ENCODE measurements at places on chromosomes 5 and 9. TPM values are rescaled to one million over a fixed set of nuclear protein-coding genes. Genes with fewer than 3 reads are reported as not detected.

DNA sequence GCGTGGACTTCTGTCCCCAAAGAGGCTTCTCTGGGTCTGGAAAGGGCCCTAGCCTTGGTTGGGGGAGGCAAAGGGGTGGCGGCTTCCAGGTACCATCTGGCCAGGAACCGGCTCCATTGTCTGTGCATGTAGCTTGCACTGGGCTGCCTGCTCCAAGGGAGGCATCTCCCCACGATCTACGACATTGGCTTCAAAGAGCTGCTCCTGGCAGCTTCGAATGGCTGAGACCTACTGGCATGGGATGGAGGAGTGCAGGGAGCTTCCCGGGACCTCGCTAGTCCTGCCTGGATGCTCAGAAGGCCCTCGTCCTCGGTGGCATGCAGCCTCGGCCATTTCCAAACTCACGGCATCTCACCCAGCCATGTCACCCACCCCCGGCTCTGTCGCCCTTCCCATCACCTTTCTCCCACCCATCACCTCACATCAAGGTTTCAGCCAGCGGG lies 137.8 kb downstream of the KCNIP1 start:
- DNase-seq: no peak

GRCh38 chr5:111320953-111321352 lies 96.8 kb downstream of the CAMK4 start:
- DNase-seq: no peak

DNA sequence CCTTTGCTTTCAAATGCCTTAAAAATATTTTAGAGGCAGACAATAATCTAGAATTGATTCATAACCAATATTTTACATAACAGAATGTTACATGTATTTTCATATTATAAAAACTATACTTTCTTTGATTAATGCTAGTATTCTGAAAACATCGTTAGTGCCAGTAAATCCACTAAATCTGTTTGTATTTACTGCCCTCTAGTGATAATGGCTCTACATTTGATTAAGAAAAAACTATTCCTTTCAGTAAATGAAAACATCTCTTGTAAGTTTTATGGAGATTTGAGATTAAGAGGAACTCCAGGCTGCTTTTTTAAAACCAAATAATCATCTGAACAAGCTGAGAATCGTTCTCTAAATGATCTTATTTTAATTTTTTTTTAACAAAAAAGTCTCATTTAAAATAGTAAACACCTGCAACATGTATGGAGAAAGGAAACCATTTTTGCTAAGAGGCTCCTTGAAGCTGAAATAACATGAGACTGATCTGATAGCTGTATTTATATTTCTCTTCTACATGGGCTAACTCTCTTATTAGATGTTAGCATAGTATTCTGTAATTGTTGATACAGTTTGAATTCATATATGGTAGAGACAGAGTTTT lies 424.7 kb downstream of the RAB3C start:
- no peak for DNase-seq

DNA sequence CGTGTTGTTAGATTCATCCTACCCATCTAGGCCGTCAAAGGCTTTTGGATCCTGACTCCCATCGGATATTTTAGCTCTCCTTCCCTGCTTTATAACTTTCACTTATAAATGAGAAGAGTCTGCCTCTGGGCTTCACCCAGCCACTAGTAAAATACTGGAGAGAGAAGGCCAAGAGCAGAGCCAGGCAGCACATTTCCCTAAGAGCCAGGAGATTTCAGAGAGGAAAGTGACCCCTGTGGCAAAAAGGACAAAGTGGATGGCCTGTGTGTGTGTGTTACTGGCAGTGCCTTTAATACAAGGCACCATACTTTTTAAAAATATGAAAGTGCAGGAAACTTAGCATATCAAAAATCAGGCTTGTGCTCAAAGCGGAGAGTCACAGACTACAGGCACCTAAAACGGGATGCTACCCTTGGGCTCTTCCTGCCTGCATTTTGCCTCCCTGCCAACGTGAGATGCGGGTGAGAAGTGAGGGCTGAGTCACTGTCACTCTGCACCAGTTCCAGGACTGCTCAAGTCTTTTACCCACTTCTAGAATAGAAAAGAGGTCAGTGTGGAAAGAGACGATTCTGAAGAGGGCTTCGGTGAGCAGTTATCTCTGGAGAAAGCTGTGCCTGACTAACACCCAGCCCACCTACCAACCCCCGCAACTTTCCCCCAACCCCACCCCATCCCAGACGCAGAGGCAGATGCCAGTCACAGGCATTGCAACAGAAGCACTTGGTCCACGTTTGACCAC lies 15.9 kb downstream of the NFIL3 start:
- DNase-seq: no peak

GRCh38 chr5:134146651-134147518 lies 29.9 kb downstream of the SKP1 start:
- peak; percentile 12 for DNase-seq

GRCh38 chr9:19799784-19800183 lies 10.9 kb upstream of the SLC24A2 start:
- DNase-seq: no peak

The SPINK6 gene
- not detected for total RNA-seq

The TMC1 gene
- total RNA-seq: 2.0 TPM

DNA sequence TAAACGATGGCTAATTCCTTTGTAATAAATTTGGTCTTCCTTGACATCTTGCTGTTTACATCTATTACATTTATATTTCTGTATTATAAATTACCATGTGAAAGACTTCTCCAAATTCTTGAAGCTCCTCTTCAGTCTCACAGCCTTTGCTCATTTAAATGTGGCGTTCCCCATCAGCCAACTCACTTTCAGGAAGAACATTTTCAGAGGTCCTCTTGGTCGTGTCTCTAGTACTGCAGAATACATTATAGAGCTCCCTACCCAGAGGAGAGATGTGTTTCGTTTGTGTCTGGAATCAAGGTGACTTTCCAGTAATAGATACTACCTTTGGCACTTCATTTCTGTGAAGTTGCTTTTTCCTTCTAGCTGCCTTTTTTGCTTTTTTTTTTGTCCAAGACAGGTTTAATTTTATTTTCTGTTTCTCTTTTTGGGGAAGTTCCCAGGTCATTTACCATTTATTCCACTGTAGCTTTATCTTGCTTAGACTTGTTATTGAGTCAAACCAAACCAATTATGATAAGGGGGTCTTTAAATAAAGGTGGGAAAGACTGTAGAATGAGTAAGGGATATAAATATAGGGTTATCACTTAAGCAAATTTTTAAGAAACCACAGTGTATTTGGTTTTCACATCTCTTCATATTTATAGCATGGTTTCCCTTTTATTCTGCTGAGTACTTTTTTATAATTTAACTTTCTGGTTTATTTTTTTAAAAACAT lies 12.8 kb downstream of the UBE2B start:
- no peak for DNase-seq

- no peak for DNase-seq
Observed at GRCh38 chr9:105093685-105094084, 150.8 kb upstream of the SLC44A1 start.

DNA sequence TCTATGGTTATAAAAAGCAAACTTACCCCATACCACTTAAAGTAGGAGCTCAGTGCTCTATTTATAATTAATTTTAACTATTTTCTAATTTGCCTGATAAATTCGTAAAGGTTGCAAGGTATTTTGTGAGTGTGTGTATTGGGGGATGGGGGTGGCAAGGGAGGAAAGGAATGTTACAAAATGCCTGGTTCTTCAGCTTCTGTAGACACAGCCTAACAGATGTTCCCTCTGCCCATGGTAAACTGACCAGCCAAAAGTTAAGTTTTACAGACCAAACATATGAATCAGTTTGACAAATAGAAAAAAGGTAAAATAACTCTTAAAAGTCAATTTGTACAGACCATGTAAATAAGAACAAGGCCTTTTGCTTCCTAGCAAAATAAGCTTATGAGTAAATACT lies 232.6 kb downstream of the KIAA0825 start:
- DNase-seq: no peak

- DNase-seq: no peak
Observed at GRCh38 chr5:168790671-168791250, 211.6 kb upstream of the PANK3 start.

- DNase-seq: peak; percentile 88
Observed at GRCh38 chr9:131762356-131762932, 22.6 kb upstream of the RAPGEF1 start.

GRCh38 chr9:86368871-86369521 lies 14.8 kb upstream of the TUT7 start:
- no peak for DNase-seq

The DRD1 gene
- 0.06 TPM for total RNA-seq

DNA sequence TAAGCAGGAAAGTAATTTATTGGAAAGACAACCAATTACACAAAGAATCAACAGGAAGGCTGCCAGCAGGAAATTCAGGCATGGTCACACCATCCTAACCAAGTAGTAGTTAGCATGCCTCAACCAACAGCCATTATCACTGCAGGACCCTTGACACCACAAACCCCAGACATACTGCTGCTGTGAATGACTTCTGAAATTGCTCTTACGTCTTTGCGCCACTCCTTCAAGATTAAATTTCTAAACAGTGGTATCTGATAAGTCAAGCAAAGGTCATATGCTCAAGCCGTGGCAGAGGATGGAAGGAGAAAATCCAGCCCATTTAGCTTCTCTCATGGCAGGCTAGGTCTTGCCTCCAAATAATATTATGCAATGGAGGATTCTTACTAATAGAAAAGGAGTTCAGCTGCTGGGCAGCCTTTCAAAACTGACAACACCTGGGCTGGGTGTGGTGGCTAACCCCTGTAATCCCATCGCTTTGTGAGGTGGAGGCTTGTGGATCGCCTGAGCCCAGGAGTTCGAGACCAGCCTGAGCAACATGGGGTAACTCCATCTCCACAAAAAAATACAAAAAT lies 5.0 kb upstream of the PTGER4 start:
- no peak for DNase-seq

GRCh38 chr5:151742870-151743294 lies 15.5 kb downstream of the ATOX1 start:
- peak; percentile 72 for DNase-seq

DNA sequence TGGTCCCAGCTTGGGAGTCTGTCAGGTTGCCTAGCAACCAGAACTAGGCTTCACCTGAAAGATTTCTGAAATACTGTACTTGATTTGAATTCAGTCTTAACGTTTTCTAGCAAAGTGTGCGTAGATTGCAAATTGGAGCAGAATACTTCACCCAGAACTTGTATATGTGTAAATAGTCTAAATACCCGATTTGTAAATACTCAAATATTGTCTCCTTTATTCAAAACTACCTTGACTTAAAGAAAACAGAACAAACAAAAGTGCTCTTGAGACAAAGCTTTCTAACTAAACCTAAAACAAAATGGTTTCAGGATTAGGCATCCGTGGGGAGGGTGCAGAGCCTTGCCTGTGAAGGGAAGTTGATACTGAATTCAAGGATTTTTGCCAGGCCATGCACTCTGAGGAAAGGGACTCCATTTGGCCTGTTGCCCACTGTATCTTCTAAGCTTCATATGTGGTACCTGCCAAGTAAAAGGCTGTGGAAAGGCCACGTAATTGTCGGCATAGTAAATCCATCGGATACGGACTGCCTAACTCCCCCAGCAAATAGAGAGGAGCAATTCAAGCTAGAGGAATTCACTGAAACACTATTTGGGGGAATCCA lies 744 bp upstream of the HMGCS1 start:
- DNase-seq: peak; percentile 26

DNA sequence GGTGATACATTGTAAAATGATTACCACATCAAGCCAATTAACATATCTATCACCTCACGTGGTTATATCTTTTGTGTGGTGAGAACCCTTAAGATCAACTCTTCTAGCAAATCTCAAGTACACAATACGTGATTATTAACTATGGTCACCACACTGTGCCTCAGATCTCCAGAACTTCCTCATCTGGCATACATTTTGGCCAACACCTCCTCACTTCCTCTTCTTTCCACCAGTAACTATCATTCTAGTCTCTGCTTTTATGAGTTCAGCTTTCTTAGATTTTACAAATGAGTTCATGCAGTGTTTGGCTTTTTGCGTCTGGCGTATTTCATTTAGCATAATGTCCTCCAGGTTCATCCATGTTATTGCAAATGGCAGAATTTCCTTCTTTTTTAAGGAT lies 35.8 kb downstream of the PRKACG start:
- no peak for DNase-seq

The C5orf63 gene
- 17.8 TPM for total RNA-seq

The PCDHGC5 gene
- total RNA-seq: 5.4 TPM

GRCh38 chr9:95104980-95105379 lies 212.5 kb downstream of the FANCC start:
- no peak for DNase-seq

GRCh38 chr9:135179976-135180375 lies 92.5 kb downstream of the OLFM1 start:
- no peak for DNase-seq

The PCDHGB7 gene
- 15.3 TPM for total RNA-seq

The NR5A1 gene
- 65.2 TPM for total RNA-seq

GRCh38 chr9:28317745-28318144 lies 744.5 kb upstream of the C9orf72 start:
- DNase-seq: no peak
